ENCODE measurements at places on chromosomes 5 and 9.
A peak's percentile ranks its signal among the peaks of the same experiment; 100 is the strongest.

GRCh38 chr5:17314907-17315471 is 97.6 kb downstream of the BASP1 start:
- no peak for DNase-seq

DNA sequence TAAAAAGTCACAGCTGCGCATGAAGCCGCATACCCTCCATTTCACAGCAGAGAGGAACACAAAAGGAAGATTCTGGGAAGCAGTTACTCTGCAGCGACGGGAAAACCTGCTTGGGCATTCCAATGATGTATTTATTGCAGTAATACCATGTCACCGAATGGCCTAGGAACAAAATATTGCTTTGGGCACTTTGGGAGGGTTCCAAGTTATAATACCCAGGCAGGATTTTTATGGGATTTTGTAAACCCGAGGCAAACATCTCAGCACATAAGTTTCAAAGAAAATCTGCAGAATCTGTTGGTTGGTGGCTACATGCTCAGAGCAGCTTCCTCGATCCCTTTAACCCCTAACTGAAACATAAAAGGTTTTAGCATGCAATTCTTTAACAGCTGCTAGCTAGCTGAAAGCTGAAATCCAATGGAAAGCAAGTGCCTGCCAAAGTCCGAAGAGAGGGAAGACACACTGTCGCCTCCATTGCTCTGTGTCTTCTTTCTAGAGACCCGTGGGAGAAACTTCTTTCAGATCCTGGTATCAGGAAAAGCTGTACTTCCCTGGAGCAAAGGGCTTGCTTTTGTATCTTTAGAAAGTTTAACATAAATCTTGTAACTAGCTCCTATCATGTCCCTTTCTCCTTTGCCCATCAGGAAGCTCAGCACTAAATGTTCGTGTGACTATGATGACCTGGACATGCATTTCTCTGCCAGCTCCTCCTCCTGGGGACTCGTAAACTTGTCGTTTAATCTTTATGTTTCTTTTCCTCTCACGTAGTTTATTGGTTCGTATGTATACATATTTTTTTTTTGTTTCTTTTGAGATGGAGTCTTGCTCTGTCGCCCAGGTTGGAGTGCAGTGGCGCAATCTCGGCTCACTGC is 195.0 kb downstream of the MAPKAP1 start:
- no peak for DNase-seq

DNA sequence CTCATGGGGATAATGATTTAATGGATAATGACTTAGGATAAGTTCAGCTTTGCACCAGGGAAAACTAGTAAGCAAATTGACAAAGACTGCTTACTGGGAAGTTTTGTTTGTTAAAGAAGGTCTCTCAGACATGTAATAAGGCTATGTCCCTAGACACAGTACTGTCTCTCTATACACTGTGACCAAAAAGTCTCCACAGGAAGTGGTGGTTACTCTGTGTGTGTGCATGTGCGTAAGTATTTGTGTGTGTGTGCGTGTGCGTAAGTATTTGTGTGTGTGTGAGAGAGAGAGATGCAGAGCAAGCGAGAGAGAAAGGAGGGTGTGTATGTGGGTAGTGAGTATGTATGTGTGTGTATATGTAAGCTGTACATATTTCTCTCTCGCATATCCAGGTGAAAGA is 229.6 kb downstream of the GLIS3 start:
- DNase-seq, result no peak

- DNase-seq, result peak; percentile 23
These were observed 92.0 kb downstream of the SV2C start for GRCh38 chr5:76175051-76175666.

DNA sequence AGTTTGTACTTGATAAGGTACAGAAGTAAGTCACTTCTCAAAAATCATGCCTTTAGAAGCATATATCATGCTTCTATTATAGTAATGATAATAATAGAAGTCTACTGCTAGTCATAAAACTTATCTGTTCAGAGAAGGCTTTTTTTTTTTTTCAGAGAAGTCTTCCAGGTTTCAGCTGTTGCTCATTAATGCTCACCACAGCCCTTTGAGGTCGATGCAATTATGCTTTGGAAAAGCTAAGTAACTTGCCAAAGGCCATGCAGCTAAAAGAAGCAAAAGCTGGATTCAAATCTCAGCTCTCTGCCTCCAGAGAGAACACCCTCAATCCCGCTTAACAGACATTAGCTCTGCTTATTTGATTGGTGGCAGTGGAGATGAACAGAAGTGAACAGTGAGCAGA is 150.8 kb downstream of the DOCK8 start:
- no peak for DNase-seq

DNA sequence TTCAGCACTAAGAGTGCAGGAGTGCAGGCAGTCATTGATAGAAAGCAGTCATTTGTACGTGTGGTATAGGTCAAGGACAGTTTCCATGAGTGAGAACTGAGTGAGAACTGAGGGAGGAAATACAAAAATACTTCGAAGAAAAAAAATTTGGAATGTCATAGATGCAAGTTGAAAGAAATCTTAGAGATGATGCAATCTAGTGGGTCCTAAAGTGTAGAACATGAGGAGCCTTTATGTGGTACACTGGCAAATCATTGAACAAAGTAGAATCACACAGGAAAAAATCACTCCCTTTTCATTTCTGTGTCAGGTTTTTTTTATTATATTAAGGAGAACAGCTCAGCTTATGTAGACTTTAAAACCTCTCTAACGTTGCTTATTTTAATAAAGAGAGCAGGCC is 26.4 kb upstream of the SLC1A1 start:
- DNase-seq, result no peak

DNA sequence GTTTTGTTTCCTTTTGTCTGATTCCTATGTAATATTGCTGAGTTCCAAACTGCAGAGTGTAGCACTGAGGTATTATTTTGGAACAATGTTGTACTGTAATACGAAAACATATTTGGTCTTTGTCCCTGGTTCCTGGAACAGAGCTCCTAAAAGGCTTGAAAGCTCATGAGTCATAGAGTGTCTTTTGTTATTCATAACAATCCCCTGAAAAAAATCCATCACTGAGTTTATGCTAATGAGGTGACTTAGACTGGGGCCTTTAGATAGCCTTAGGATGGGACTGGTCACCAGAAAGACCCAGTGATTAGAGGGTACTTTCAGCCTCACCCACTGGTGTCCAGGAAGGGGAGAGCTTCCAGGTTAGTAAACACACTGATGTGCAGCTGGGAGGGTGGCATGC is 132.7 kb upstream of the POU5F2 start:
- DNase-seq, result no peak

GRCh38 chr5:5980538-5980895 is 397.8 kb downstream of the MED10 start:
- DNase-seq, result no peak

GRCh38 chr5:151079838-151080612 is 809 bp downstream of the TNIP1 start:
- peak; percentile 8 for DNase-seq

GRCh38 chr9:121744002-121744686 is 92.7 kb downstream of the DAB2IP start:
- peak; percentile 62 for DNase-seq

- DNase-seq, result no peak
These were observed 49.9 kb upstream of the TTC23L start for GRCh38 chr5:34789021-34789531.

- no peak for DNase-seq
These were observed 45.7 kb upstream of the IRX2 start for GRCh38 chr5:2797160-2797559.

GRCh38 chr9:71897577-71897976 is 13.4 kb downstream of the ABHD17B start:
- no peak for DNase-seq

GRCh38 chr5:33629999-33630398 is 189.2 kb downstream of the TARS1 start:
- DNase-seq, result no peak

- no peak for DNase-seq
These were observed 229.8 kb upstream of the TARS1 start for GRCh38 chr5:33210978-33211377.

DNA sequence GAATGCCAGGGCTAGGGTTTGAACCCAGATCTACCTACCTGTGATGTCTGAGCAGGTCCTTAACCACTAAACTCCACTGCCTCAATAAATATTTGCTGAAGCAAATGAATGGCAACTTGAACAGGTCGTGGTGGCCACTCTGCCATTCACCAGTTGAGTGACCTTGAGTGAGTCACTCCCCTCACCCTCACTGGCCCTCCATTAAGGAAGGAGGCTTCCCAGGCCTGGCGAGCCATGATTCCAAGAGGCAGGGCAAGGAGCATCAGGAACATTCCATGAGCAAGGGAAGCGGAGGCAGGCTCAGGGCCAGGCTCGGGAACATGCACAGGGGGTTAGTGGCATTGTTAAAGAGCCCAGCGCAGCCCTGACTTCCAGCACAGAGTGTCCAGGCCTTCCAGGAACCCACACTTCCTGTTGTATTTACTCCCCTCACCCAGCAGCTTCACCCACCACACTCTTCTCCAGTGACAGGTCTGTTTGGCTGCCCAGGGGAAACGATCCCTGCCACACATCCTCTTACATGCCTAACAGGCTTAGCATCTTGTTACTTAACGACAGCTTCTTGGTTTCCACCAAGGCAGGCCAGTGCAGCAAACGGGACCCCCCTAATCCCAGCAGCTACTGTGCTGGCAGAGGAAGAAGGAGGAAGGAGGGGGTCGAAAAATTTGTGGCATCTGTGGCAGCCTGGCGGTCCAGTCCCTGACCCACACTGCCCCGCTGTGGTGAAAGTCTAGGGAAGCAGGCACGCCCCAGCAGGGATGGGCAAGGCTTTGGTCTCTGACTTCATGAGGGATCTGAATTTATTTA is 43.7 kb upstream of the TTC1 start:
- DNase-seq, result no peak

GRCh38 chr5:1516615-1517601 is 6.9 kb downstream of the LPCAT1 start:
- peak; percentile 42 for DNase-seq

- no peak for DNase-seq
These were observed 17.0 kb downstream of the OR13J1 start for GRCh38 chr9:35852876-35853865.

DNA sequence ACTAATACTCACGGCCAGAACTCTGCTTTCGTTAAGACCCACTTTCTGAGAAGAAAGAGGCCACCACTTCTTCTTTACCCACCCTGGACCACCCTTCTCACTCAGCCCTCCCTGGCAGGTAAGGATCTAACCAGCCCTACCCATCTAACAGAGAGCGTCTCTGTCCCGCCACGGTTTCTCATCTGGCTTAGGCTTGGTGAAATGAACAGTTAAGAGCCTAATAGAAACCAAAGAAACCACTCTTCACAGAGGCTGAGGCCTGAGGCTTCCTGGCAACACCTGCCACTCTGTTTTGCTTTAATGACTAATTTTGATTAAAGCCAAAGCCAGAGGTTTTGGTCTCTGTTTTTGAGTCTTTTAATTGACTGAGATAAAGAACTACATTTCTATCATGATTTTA is 354.1 kb upstream of the SLC30A5 start:
- DNase-seq, result no peak

DNA sequence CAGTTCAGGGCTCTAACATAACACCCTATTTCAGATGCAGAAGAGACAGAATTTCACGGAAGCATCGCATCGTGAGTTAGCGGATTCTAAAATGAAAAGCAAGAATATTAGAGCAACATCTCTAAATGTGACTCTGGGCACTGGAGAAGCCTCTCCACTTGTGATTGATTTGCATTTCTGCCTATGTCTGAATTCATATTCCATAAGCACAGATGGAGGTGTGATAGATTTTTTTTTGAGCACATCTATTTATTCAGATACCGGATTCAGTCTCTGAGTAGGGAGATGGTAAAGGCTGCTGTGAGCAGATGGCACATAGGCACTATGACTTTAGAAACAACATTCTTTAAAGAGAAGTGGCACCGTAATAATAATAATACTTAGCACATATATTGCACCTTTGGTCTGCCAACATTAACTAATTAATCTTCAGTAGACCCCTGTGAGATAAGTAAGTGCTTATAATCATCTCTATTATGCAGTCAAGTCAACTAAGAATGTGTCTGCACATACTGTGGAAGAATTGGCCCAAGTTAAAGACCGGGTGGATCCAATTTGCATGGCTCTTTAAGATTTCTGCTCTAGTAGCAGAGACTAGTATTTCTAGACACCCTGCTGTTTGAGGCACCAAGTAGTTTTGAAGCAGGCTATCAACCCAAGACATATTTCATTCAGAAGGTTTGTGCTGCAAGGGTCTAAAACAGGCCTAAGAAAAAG is 685.0 kb downstream of the CETN3 start:
- DNase-seq, result no peak

DNA sequence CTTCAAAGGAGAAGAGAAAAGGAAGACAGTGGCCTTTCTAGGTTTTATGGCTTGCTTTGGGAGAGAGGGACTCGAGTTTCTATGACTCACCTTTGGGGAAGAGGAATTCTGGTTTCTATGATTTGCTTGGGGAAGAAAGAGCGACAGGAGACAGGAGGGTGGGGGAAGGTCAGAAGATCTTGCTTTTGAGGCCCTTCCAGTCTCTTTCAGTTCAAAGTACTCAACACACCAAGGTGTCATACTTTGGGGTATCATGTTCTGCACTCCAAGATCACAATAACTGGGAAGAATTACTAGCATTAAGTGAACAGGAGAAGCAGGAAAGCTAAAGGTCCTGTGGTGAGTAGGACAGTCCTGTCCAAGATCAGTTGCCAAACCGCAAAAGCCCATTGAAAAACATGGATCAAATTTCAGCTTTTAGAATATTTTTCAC is 324.5 kb downstream of the ARHGEF28 start:
- DNase-seq, result no peak

DNA sequence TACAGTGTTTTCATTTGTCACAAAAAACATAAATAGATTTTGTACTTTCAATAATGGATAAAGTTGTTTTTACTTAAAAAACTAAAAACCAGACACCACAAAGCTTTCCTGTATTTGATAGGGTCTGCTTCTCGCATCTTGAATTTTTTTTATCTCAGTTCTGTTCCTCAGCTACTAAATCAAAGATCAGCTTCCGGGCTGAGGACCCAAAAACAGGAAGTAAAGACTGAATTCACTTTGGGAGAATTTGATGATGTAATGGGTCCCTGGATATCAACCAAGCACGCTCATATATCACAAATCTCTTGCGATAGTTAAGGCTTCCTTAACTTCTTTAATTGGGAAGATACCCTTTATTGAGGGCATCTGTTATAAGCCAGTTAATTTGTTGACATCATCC is 24.1 kb downstream of the ITK start:
- DNase-seq, result no peak

- DNase-seq, result no peak
These were observed 249.4 kb downstream of the NPR3 start for GRCh38 chr5:32960340-32961058.

DNA sequence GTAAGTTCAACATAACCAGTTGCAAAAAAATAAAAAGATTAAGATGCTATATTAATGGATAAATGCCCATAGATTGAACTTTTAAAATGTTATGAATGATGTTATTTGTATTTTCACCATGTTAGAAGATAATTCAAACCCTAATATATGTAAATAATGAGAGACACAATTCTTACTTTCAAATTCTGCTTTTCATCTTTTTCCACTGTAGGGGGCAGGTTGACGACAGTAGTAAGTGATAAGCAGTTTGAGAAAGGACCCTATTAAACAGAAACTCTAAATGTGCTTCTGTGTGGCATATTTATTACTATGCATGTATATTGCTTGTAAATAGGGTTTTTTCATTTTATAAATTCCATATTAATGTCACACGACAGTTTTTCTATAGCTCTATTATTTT is 591.1 kb downstream of the SEMA5A start:
- no peak for DNase-seq
